ENCODE measurements at places on chromosomes 12 and 14.

DNA sequence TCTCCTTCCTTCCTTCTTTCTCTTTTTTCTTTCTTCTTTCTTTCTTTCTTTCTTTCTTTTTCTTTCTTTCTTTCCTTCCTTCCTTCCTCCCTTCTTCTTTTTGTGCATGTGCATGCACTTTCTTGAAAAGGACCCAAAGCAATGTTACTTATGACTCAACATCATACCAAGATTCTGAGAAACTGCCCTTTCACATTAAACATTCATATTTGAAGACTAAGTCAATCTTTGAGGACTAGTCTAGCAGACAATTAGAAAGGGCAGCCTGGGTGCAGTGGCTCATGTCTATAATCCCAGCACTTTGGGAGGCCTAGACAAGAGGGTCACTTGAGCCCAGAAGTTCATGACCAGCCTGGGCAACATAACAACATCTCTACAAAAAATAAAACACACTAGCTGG is 212.8 kb upstream of the KITLG start:
- H3K4me3 ChIP-seq: no peak overlapping the region
- no peaks in the 10 kb centered on the region for H3K36me3 ChIP-seq
- no peaks in the 10 kb centered on the region for H3K27me3 ChIP-seq

GRCh38 chr12:47828976-47829482 is 9.3 kb upstream of the HDAC7 start:
- H3K4me1 ChIP-seq: peaks cover 37% of the 10 kb centered on the region
- DNase-seq: no peak
- H3K27me3 ChIP-seq: no peaks in the 10 kb centered on the region

DNA sequence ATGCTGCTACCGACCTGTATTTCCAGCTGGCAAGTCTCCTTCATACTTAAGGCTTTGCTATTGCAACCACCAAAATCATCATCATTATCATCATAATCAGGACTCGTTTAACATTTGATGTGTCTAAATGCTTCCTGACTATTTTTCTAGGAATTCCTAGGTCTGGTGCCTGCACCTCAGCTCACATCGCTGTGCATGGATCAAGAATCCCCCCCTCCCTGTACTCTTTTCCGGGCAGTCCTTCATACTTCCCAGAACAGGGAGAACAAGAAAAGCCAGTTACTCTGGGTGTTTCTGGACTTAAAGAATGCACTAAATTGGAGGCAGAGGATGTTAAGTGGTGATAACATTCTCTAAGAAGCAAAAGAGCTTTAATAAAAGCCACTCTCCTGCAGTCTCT is 9.4 kb downstream of the ERP27 start:
- DNase-seq: no peak
- H3K27ac ChIP-seq: no peak overlapping the region
- H3K4me3 ChIP-seq: no peak overlapping the region

GRCh38 chr12:19301688-19302087 is 137.6 kb upstream of the AEBP2 start:
- no peaks in the 10 kb centered on the region for H3K27me3 ChIP-seq
- peaks cover 10% of the 10 kb centered on the region for H3K4me1 ChIP-seq
- no peak overlapping the region for H3K27ac ChIP-seq
- H3K4me3 ChIP-seq: no peak overlapping the region
- H3K36me3 ChIP-seq: no peaks in the 10 kb centered on the region

DNA sequence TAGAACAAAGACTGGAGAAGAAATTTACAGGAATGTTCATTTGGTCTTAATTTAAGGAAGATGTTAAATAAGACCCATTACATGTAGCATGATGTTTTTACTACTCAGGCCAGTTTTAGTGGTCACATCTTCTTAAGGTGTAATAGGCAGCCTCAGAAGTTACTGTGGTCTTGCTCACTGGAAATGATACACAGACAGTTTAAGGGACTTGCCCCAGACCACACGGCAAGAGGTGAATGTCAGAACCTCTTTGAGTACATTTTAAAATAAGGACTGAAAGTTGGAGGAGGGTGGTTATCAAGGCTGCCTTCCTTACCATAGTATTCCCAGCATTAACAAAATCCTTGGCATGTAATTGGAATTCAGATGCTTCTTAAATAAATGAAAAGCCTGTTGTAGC is 37.9 kb downstream of the LRRK2 start:
- DNase-seq: no peak
- H3K36me3 ChIP-seq: no peaks in the 10 kb centered on the region
- H3K27ac ChIP-seq: no peak overlapping the region
- no peaks in the 10 kb centered on the region for H3K4me1 ChIP-seq

- no peaks in the 10 kb centered on the region for H3K4me1 ChIP-seq
- H3K27ac ChIP-seq: no peak overlapping the region
- no peak for DNase-seq
- H3K36me3 ChIP-seq: no peaks in the 10 kb centered on the region
- no peaks in the 10 kb centered on the region for H3K27me3 ChIP-seq
Observed at GRCh38 chr14:38629412-38629811, 373.5 kb upstream of the CLEC14A start.

DNA sequence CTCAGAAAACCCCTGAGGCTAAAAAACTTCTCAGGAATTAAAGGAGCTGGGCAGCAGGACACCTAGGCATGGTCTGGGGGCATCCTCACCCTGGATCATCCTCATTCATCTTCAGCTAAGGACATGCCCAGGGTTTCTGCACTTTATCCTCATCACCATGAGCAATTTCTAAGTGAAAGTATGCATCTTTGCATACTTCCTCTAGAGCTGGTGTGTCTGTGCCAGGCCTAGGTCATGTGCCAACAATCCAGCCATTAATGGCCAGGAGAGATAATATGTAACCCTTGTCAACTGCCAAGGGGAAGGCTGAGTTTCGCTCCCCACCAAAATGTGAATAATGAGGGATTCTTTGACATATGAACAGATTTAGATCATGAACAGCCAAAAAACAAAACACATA is 160.5 kb downstream of the KITLG start:
- DNase-seq: no peak
- H3K36me3 ChIP-seq: no peaks in the 10 kb centered on the region
- H3K27ac ChIP-seq: no peak overlapping the region

DNA sequence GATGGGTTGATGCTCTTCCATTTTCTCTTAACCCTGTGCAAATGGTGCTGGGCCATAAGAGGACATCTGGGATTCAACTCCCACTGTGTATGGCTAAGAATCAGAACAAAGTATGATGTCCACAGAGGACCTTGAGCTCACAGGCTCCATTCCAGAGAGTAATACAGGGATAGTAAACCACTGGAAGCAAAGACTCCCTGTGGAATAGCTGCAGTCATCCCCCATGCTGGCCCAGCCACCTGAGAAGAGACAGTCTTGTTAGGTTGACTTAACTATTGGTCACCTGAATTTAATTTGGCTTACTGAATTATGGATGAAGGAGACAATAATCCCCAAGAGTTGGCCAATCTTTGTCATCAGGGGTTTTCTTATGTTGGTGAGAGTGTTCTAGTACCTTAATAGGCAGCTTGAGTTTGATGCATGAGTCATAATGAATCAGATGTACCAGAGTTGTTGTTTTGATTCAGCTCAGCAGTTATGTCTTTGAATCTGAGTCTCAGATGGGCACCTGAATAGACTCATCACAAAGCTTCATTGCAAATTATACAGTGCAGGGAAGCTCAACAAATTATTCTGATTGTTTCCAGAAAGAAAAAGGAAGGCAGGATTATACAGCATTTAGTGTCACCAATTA is 122.7 kb downstream of the SSPN start:
- peaks cover 25% of the 10 kb centered on the region for H3K4me1 ChIP-seq
- H3K27me3 ChIP-seq: no peaks in the 10 kb centered on the region
- H3K36me3 ChIP-seq: no peaks in the 10 kb centered on the region
- H3K27ac ChIP-seq: peak overlapping the region; percentile 89
- DNase-seq: no peak

GRCh38 chr12:16506394-16506793 is 99.6 kb downstream of the LMO3 start:
- H3K4me3 ChIP-seq: no peak overlapping the region
- no peak for DNase-seq
- H3K36me3 ChIP-seq: no peaks in the 10 kb centered on the region
- no peaks in the 10 kb centered on the region for H3K4me1 ChIP-seq

DNA sequence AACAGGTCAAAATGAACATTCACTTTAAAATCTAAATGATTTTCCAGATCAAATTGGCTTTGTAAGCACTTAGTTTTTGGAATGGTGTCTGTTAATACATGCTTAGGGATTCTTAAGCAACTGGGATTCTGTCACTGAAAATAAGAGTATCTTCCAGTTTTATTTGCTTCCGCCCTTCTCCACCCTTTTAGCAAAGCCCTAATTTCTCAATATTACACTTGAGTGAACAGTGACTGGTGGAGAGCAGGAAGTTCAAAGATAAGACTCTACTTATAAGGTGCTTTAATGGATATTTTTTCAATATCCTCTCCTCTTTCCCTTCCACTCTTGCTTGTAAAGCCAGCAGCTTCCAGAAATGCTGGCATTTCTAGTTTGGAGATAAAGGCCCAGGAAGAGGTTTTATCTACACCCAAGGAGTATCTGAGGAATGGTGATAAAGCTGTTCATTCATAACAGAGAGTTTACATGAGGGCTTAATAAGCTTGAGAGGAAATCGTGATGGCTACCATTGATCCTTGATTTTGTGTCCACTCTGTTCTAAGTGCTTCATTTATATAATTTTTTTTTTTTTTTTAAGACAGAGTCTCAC is 265.9 kb upstream of the PRICKLE1 start:
- no peak overlapping the region for H3K4me3 ChIP-seq
- H3K27me3 ChIP-seq: no peaks in the 10 kb centered on the region
- no peak for DNase-seq
- no peaks in the 10 kb centered on the region for H3K36me3 ChIP-seq
- no peaks in the 10 kb centered on the region for H3K4me1 ChIP-seq

GRCh38 chr12:38907201-38907923 is 2.0 kb upstream of the CPNE8 start:
- no peaks in the 10 kb centered on the region for H3K36me3 ChIP-seq
- peak overlapping the region; percentile 43 for H3K4me3 ChIP-seq
- no peaks in the 10 kb centered on the region for H3K4me1 ChIP-seq
- no peaks in the 10 kb centered on the region for H3K27me3 ChIP-seq
- no peak overlapping the region for H3K27ac ChIP-seq

GRCh38 chr14:31261859-31262731 is 54.5 kb upstream of the HECTD1 start:
- DNase-seq: no peak
- no peaks in the 10 kb centered on the region for H3K36me3 ChIP-seq
- peaks cover 32% of the 10 kb centered on the region for H3K4me1 ChIP-seq

GRCh38 chr12:120010661-120011230 is 21.7 kb downstream of the BICDL1 start:
- H3K4me1 ChIP-seq: peaks cover 8% of the 10 kb centered on the region
- H3K27me3 ChIP-seq: no peaks in the 10 kb centered on the region
- no peaks in the 10 kb centered on the region for H3K36me3 ChIP-seq
- no peak overlapping the region for H3K4me3 ChIP-seq

DNA sequence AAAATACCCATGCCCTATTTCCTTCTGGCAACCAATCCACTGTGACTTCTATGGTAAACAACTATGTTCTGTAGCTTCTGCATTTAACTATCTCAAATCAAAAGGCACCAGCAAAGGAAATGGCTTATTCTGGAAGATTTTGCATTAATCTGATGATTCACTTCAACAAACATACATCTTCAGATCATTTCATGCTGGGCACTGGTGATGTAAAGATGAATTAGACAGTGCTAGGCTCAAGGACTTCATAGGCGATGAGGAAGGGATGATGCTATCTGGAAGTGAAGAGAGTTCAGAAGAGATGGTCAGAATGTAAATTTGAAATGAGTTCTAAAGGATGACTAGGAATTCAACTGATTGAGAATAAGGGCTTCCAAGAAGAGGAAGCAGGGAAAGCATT is 363.3 kb downstream of the PAWR start:
- no peak overlapping the region for H3K4me3 ChIP-seq
- no peak overlapping the region for H3K27ac ChIP-seq
- no peaks in the 10 kb centered on the region for H3K4me1 ChIP-seq
- no peaks in the 10 kb centered on the region for H3K27me3 ChIP-seq
- no peaks in the 10 kb centered on the region for H3K36me3 ChIP-seq

GRCh38 chr12:104524034-104524832 is 67.5 kb downstream of the CHST11 start:
- no peak overlapping the region for H3K4me3 ChIP-seq
- H3K36me3 ChIP-seq: no peaks in the 10 kb centered on the region
- no peaks in the 10 kb centered on the region for H3K27me3 ChIP-seq
- H3K27ac ChIP-seq: no peak overlapping the region

GRCh38 chr12:16348435-16349130 is 1.1 kb downstream of the MGST1 start:
- H3K27me3 ChIP-seq: no peaks in the 10 kb centered on the region
- peak overlapping the region; percentile 54 for H3K4me3 ChIP-seq
- no peak for DNase-seq
- H3K27ac ChIP-seq: peak overlapping the region; percentile 90
- peaks cover 35% of the 10 kb centered on the region for H3K36me3 ChIP-seq
- peaks cover 35% of the 10 kb centered on the region for H3K4me1 ChIP-seq

GRCh38 chr14:59284059-59284458 is 95.6 kb downstream of the DAAM1 start:
- DNase-seq: no peak
- H3K36me3 ChIP-seq: no peaks in the 10 kb centered on the region
- peaks cover 31% of the 10 kb centered on the region for H3K4me1 ChIP-seq
- peak overlapping the region; percentile 93 for H3K27ac ChIP-seq
- no peak overlapping the region for H3K4me3 ChIP-seq

GRCh38 chr12:106867651-106868050 is 88.1 kb upstream of the TMEM263 start:
- H3K4me3 ChIP-seq: no peak overlapping the region
- H3K4me1 ChIP-seq: no peaks in the 10 kb centered on the region
- no peaks in the 10 kb centered on the region for H3K36me3 ChIP-seq
- DNase-seq: no peak
- H3K27me3 ChIP-seq: no peaks in the 10 kb centered on the region
- H3K27ac ChIP-seq: no peak overlapping the region

DNA sequence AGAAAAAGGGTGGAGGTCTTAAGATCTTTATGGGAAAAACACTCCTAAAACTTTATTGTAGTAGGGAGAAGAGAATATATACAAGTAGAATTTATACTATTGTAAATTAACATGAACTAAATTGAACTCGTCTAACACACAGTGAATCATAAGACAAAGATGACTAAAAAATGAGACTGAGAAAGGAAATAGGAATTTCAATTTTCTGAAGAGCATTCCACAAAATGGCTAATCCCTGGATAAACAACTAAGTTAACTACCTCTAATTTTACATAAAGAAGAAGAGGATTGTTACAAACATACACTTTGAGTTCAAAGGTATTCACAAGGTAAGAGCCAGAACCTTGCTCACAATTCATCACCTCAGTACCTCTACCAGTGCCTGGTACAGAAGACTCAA is 2.0 kb downstream of the MAP4K5 start:
- DNase-seq: no peak
- peak overlapping the region; percentile 95 for H3K4me3 ChIP-seq
- H3K27me3 ChIP-seq: no peaks in the 10 kb centered on the region
- H3K4me1 ChIP-seq: peaks cover 21% of the 10 kb centered on the region
